ENCODE measurements at places on chromosomes 12 and 14. TPM values are rescaled to one million over a fixed set of nuclear protein-coding genes. Genes with fewer than 3 reads are reported as not detected.

Gene TAS2R42
- total RNA-seq, result not detected

Gene ERBB3
- total RNA-seq, result 74.6 TPM

Gene AKAP6
- 2.7 TPM for total RNA-seq

Gene HOXC6
- total RNA-seq, result 1.2 TPM

Gene SART3
- total RNA-seq, result 51.4 TPM

Gene BEST3
- total RNA-seq, result under 0.01 TPM

Gene KCNA5
- total RNA-seq, result not detected

Gene MUCL1
- not detected for total RNA-seq

Gene PTHLH
- total RNA-seq, result 3.9 TPM

Gene VASH1
- 0.33 TPM for total RNA-seq

Gene CYP27B1
- 3.9 TPM for total RNA-seq

Gene VRTN
- not detected for total RNA-seq

Gene UBE2N
- total RNA-seq, result 41.2 TPM

Gene TBX5
- total RNA-seq, result not detected

Gene SERPINA12
- not detected for total RNA-seq

Gene PPP4R4
- 0.54 TPM for total RNA-seq

Gene OR5AU1
- total RNA-seq, result not detected

Gene AQP6
- total RNA-seq, result not detected

Gene CEBPE
- not detected for total RNA-seq

Gene TRPV4
- 2.5 TPM for total RNA-seq

Gene COX8C
- 0.39 TPM for total RNA-seq

Gene SLCO1B1
- not detected for total RNA-seq

Gene HOXC13
- total RNA-seq, result 0.11 TPM

Gene ANKRD33
- total RNA-seq, result not detected

Gene SYNE3
- total RNA-seq, result 7.1 TPM

Gene HCAR1
- total RNA-seq, result under 0.01 TPM

Gene MIPOL1
- total RNA-seq, result 11.8 TPM

Gene PAPOLA
- 117 TPM for total RNA-seq

Gene LGR5
- total RNA-seq, result 7.5 TPM

Gene KRT2
- not detected for total RNA-seq

Gene SMIM41
- total RNA-seq, result 0.39 TPM

Gene FOXG1
- under 0.01 TPM for total RNA-seq

Gene SMAGP
- total RNA-seq, result 7.9 TPM

Gene AKAP3
- 6.3 TPM for total RNA-seq

Gene WIF1
- not detected for total RNA-seq

Gene ADAMTS20
- not detected for total RNA-seq
